Natural killer cell treated with Interleukin-12 subunit alpha and Interleukin-12 subunit beta and Interleukin-15 and Interleukin-18, amount 100 ng/mL, for 72 hours (primary cell): ENCODE measurements at places on chromosomes 2 and 18.

GRCh38 chr2:70708376-70709199, 59.4 kb downstream of the ADD2 start:
- no peaks in the 10 kb centered on the region for H3K36me3 ChIP-seq
- no peak overlapping the region for H3K27ac ChIP-seq
- DNase-seq = no peak

- no peak overlapping the region for H3K4me3 ChIP-seq
- peaks cover 33% of the 10 kb centered on the region for H3K4me1 ChIP-seq
- DNase-seq = no peak
- no peak overlapping the region for H3K27ac ChIP-seq
These were observed 234.4 kb downstream of the TRIB2 start for GRCh38 chr2:12950957-12951656.

- H3K27me3 ChIP-seq = no peaks in the 10 kb centered on the region
- H3K36me3 ChIP-seq = peaks cover 20% of the 10 kb centered on the region
- no peak overlapping the region for H3K4me3 ChIP-seq
- no peak overlapping the region for H3K27ac ChIP-seq
- no peak for DNase-seq
- no peaks in the 10 kb centered on the region for H3K4me1 ChIP-seq
These were observed 67.4 kb upstream of the TMEM247 start for GRCh38 chr2:46411985-46412384.

DNA sequence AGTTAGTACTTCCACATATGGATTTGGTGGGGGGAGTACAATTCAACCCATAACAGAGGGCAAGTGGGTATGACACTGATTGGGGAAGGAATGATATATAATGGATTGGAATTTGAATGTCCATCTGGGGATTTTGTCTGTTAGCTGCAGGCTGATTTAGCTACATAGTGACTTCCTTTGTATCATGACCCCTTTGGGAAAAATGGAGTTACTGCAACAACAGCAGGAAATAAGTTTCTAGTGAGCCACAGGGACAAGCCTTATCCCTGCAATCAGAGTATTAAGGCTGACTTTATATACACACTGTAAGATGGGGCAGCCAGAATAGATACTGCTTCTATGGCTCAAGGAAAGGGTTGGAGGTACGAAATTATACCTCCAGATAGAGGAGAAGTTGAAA, 404.4 kb upstream of the MEIS1 start:
- H3K27me3 ChIP-seq = peaks cover 4% of the 10 kb centered on the region
- no peak overlapping the region for H3K4me3 ChIP-seq
- no peaks in the 10 kb centered on the region for H3K4me1 ChIP-seq
- DNase-seq = no peak

GRCh38 chr2:31251851-31252250, 17.9 kb downstream of the EHD3 start:
- no peak overlapping the region for H3K27ac ChIP-seq
- no peak overlapping the region for H3K4me3 ChIP-seq
- no peaks in the 10 kb centered on the region for H3K36me3 ChIP-seq
- no peaks in the 10 kb centered on the region for H3K4me1 ChIP-seq
- DNase-seq = no peak

GRCh38 chr2:162926501-162926900, 87.9 kb upstream of the KCNH7 start:
- no peaks in the 10 kb centered on the region for H3K4me1 ChIP-seq
- H3K36me3 ChIP-seq = no peaks in the 10 kb centered on the region
- no peak overlapping the region for H3K4me3 ChIP-seq
- H3K27ac ChIP-seq = no peak overlapping the region
- no peak for DNase-seq

DNA sequence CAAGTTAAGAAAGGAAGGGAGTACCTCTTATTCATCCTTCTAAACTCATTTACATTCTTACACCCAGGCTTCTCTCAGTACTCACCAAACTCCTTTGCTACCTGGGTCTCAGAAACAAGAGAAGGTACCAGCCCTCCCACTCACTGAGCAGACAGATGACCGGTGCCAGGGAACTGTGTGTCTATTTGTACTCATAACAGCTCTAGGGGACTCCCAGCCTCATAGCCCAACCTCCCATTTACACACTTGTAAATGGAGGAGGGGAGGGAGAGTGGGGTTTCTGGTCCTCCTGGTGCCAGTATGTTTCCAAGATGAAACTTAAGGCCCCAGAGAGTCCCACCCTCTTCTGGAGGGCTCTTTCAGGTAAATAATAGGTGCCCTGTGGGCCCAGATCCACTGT, 42.8 kb upstream of the SIGLEC15 start:
- no peak overlapping the region for H3K27ac ChIP-seq
- H3K4me3 ChIP-seq = no peak overlapping the region
- H3K36me3 ChIP-seq = no peaks in the 10 kb centered on the region
- H3K27me3 ChIP-seq = peaks cover 3% of the 10 kb centered on the region
